ENCODE measurements at places on chromosomes 1 and 21.
A peak's percentile ranks its signal among the peaks of the same experiment; 100 is the strongest.

DNA sequence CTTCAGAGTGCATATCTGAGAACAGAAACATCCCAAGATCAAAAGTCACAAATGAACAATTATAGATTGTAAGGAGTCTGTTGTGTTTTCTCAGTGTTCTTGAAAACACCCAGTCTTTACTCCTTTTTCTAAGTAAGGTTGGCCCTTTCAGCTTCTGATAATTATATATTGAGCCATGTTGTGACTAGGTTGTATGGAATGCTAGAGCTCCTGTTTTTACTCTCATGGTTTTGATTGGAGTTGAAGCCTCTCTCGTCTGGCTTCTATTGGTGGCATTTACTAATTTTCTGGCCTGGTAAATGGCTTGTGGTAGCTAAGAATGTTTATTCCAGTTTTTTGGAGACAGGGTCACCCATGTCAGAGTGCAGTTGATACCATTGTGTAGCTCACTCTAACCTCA, 84.7 kb downstream of the NDUFS5 start:
- no peak for DNase-seq

DNA sequence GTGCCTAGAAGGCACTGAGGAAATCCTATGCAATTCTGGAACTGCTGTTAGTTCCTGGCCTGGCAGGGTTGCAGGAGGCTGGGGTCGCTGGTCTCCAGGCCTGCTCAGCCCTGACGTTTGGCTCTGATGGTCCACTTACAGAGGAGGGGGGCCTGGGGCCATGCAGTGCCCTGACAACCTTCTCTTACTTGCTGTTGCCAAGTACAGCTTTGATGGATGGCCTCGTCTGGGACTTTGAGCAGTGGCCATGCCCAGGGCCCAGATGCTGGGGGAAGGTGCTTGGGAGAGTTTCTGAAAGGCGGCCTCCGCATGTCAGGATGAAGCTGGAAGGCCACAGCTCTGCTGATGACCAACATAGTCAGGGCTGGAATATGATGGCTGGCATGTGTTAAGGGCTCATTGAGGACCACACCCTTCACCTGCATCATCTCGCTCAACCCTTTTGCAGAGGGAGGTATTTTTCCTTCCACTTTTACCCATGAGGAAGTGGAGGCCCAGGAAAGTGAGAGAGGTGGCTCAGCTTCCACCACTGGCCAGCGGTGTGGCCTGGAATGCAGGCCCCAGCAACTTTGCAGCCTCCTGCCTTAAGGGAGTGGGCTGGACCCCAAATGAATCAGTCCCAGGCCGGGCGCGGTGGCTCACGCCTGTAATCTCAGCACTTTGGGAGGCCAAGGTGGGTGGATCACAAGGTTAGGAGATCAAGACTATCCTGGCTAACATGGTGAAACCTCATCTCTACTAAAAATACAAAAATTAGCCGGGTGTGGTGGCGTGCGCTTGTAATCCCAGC, 34.7 kb upstream of the LRRC3 start:
- DNase-seq: no peak

DNA sequence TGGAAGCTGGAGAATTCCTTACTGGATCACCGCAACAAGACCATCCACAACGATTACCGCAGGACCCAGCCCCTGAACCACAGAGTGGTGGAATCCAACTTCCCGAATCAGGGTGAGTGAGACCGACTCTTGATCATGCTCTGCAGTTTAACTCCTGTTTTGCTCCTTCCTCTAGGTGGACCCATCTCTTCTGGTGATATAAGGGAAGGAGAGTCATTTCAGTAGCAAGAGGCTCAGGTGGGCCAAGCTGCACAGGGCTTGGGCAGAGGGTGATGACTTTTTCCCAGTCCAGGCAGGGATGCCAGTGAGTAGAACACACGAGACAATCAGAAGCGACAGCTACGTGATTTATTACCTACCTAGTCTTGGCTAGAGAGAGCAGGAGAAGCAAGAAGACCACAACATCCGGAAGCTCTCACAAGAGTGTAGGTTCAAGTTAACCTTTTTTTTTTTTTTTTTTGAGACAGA, 25.2 kb downstream of the CA6 start:
- no peak for DNase-seq

DNA sequence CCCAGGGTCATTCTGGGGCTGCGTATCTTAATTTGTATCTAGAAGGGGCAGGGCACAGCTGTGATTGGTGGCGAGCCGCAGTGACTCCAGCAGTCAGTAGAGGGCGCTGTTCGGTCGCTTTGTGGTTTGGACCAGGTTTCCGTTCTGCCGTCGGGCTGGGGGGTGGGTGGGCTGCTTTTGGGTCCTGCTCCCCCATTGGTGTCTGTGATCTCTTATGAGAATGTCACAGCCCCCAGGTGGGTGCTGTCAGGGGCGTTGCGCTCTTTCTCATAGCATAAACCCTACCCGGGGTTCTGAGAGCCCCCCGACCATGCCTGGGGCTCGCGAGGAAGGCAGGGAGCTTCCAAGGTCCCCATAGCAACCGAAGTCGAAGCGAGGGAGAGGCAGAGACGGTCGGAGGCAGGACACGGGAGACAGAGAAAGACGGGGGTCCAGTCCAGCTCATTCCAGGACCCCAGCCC, 5.4 kb downstream of the TFF3 start:
- DNase-seq: peak; percentile 41

DNA sequence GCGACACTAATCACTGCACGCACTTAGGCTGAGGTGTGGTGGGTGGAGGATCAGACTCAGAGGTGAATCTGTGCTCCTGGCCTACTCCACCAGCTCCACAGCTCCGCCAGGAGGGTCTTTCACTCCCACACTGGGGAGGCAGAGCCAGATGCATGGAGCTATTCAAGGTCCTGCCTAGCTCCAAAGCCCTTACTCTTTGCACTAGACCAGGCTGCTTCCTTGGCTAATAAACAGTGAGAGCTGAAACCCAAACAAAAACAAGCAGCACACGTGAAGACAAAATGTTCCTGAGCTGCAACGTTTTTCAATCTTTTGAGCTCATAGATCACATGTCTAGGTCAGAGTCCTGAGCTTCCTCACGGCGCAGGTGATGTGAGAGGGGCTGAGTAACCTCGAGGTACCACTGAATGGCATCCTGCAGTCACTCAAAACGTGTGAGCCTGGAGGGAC, 19.2 kb downstream of the CAPZB start:
- DNase-seq: no peak

- DNase-seq: peak; percentile 12
These were observed 607 bp downstream of the BTG3 start for GRCh38 chr21:17612023-17612564.

DNA sequence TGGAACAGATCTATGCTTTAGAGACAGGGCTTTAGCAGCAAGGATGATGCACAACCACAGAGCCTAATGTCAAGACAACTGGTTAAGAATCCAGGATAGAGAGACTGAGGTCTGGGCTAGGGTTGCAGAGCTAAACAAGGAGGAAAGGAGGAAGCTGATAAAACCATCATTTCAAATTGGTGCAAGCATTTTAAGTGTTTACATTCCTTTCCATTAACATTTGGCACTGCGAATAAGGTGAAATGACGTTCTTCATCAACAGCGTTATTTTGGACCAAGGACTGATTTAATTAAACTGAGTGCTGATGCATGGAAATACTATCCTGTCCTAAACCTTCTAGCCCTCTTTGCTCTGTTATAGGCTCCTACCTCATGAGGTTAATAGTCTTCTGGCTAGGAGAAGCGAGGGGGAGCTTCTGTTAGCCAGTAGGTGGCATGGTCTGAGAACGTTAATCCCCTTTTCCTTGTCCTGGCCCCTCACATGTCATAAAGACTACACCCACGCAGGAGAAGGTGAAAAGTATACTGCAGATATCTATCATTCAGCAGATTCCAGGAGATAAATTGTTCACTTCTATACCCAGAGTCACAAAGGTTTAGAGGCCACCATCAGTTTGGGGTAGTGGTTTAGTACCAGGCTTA, 7.6 kb upstream of the C1orf21 start:
- no peak for DNase-seq

- DNase-seq: no peak
These were observed 31.7 kb downstream of the ECE1 start for GRCh38 chr1:21258331-21259134.

DNA sequence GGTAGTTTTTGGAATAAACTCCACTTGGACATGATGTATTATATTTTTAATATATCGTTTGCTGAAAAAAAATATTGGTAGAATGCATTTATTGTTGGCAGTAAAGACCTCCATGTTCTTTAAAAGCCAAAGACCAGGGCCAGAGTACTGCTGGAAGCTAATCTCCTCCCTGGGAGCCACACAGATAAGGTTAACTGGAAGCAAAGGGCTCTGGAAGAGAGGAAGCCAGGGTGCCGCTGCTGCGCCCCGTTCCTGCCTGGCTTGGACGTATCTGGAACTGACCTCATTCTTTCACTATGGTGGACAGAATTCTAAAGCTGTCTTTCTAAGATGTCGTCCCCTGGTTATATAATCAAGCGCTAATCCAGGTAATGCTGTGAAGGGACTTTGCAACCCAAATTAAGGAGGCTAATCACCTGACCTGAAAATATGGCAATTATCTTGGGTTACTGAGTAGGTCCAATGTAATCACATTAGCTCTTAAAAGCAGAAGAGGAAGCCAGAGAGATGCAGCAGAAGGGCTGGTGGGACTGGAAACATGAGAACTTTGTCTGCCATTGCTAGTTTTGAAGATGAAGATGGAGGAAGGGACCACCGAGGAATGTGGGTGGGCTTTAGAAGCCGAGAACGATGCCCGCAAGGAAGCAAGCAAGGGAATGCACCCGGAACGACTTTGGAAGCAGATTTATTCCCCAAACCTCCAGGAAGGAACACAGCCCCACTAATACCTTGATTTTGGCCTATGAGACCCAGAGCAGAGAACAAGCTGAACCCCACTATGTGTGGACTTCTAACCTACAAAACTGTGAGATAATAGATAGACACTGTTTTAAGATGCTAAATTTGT, 167.7 kb upstream of the KCNJ15 start:
- no peak for DNase-seq

DNA sequence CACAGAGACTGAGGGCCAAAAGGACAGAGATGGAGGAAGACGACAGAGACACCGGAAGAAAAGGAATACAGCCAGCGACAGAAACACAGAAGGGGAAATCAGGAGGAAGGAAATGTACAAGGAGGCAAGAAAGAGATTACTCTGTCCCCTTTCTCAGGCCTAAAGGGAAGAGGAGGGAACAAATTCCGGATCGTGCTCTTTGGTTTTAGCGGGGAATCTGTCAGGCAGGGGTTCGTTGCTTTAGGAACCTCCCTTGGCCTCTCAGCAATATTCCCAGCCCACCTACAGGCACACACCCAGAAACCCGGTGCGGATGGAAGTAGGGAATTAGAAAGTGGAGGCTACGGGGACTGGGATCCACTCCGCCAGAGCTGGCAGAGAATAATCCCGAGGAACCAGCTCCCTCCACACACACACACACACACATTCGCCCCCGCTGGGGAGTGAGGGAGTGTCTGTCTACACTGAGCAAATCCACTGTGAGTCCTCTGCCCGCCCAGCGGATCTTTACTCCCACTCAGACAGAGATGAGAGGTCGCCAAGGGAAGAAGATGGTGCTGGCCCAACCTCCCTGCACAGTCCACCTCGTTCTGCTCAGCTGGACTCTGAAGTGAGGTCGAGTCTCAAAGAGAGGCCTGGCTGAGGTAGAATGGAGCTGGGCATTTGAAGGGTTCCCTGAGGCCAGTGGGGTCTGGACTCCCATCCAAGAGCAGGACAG, 5.7 kb downstream of the TAL1 start:
- DNase-seq: no peak

- no peak for DNase-seq
These were observed 7.7 kb downstream of the WNT9A start for GRCh38 chr1:227939791-227940771.

DNA sequence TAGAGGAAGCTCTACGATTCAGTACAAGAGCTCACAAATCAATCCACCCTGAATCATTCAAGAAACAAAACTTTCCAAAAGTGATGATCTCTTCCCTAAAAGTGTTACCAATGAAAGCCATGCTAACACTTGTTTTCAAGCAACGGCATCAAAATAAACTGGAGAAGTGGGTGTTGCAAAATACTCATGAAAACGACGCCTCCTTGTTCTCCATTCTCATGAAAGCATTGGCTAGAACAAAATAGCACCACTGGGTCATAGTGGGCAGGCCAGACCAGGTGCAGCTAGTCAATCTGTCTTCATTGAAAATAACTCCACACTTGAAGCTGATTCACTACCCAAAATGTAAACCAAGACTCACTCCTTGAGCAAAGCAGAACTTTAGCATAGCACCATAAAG, 4.3 kb downstream of the TIAM1 start:
- no peak for DNase-seq

DNA sequence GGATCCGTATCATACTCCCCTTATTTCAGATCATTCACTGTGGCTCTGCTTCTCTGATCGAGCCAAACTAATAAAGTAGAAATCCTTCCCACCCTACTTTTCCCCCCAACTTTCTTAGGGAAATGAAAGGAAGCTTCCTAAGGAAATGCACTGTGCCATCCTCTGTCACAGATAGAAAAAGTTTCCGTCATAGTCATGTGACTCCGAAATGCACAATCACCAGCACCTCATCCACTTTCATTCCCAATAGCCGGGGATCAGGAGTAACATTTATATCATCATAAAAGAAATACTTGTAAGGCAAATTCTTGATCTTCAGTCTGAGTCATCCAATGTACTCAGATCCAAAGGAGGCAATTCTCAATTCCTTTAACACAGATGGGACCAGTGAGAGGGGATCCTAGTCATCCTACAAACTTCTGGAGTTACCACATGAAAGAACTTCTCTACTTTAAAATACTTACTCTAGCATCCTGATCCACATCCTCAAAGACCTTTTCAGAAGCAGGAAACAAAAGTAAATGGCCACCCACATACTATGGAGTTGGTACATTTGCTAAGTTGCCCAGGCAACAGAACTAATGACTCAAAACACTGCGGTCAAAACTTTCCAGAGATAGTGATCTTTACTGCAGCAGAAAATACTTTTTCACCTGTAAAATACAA, 97.8 kb upstream of the ZC3H11B start:
- no peak for DNase-seq

- no peak for DNase-seq
These were observed 30.0 kb downstream of the BATF3 start for GRCh38 chr1:212669600-212669999.

GRCh38 chr1:59429656-59430055, 132.8 kb downstream of the FGGY start:
- no peak for DNase-seq

GRCh38 chr21:39705849-39706248, 39.1 kb upstream of the IGSF5 start:
- no peak for DNase-seq

- no peak for DNase-seq
These were observed 58.8 kb downstream of the CLIC4 start for GRCh38 chr1:24803987-24804530.

DNA sequence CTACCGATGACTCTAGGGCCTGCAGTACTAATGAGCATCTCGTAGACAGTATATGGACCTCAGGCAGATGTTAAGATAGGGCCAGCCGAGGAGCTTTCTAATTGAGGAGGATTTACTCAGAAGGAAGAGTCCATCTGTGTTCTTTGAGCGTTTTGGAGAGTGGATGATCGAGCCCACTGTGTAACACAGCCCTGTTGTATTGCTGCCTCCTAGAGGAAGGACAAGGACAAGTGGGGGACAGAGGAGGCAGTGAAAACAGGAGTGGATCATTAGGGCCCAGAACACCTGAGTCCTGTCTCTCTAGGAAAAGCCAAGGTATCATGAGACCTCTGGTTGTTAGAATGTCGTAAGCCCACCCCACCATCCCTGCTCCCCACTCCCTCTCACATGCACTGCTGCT, 62.9 kb downstream of the TBX19 start:
- DNase-seq: no peak

- no peak for DNase-seq
These were observed 1155.1 kb upstream of the ADGRL2 start for GRCh38 chr1:80645621-80646020.

Measured in stimulated activated naive CD4-positive, alpha-beta T cell treated with Interleukin-2 at 50 U/mL for 16 hours (primary cell).